GM03348 (cell line): ENCODE measurements at places on chromosomes 3 and 15.

- no peak for DNase-seq
Measured at GRCh38 chr3:2078821-2079220, 19.8 kb upstream of the CNTN4 start.

GRCh38 chr15:60407415-60407805, 9.6 kb upstream of the ANXA2 start:
- peak; percentile 84 for DNase-seq

DNA sequence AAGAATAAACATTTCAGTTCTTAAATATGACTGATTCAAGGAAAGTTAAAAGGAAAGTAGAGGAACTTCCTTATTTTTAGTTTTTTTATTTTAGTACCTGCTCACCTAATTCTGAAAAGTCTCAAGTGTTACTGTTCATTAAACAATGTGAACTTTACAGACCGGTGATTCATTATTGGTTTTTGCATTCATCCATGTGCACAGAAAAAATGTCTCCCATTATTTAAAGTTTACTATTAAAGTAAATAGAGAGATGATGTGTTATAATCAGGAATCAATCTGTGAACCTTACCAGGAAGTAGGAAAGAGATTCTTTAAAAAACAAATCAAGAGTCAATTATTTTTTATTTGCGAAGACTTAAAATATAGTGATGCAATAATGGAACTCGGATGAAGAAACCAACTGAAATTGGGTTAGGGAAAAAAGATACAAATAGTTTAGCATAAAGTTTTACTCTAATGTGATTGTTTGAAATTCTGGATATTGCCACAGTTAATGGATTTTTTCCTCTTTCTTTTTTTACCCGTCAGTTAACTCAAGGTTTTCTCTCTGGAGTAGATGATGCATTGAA, 119.4 kb upstream of the SAMMSON start:
- no peak for DNase-seq

DNA sequence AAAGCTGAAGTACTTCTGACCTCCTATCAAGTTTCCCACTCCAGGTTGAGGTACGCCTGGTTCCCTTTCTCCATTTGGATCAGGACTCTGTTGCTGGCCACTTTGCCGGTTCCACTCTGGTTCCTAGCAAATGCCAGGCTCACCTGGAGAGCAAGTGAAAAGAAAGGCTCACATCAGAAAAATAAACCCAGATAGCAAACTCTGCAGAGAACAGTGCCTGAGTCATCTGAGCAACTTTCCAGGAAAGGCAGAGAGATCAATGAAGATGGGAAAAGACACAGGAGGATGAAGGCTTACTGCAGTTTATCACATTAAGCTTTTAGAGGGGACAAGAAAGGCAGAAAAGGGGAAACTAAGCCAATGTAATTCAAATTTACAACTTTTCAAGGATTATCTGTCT, 41.8 kb upstream of the WDR5B start:
- DNase-seq: no peak

DNA sequence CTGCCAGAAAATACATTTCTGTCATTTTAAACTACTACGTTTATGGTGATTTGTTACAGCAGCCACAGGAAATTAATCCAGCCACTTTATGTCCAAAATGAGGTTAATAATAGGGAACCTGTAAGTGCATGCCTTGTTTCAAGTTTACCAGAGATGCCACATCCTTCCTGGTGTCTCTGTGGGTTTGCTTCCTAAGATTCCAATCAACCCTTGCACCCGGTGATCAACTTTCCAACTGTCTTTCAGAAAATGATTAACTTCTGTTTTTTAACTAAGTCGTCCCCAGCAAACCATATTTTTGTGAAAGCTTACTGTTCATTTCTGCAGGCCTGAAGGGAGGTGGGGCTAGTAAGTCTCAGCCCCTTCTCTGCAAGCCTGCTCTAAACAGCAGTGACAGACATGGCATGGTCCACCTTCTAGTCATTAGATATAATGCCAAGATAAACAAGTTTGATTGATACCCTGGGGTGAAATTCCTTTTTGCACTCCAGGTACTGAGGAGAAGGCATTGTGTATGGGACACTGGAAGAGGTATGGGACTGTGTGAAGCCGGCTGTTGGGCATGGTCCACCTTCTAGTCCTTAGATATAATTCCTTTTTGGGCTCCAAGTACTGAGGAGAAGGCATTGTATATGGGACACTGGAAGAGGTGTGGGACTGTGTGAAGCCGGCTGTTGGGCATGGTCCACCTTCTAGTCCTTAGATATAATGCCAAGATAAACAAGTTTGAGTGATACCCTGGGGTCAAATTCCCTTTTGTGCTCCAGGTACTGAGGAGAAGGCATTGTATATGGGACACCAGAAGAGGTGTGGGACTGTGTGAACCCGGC, 11.1 kb upstream of the TMC3 start:
- DNase-seq: no peak

DNA sequence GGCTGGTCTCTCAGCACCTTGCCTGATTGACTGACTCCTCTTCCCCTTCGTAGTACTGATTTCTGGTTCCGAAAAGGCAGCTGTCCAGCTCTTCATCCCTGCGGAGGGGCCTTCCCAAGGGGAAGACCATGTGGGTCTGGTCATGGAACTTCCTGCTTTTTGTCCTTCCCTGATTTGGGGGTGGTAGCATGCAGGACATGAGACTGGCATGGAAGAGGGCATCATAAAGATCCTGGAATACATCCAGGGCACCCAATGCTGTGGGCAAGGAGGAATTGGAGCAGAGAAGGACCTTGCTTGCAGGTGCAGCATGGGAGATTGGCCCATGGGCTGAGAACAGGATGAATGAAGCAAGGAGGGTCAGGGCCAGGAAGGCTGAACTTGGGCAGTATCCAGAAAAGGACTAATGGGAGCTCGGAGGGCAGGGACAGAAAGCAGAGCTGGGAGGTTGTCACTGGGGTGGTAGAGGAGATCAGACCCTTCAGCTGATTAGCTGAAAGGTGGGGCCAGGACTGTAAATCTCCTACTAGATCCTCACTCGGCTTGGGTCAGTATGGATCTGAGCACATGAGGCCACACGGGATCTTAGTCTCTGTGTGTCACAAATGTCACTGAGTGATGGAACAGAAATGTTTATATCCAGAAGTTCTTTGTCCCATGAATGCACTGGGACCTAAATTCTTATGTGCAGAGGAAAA, 59.5 kb downstream of the AMOTL2 start:
- no peak for DNase-seq
